ENCODE measurements at places on chromosomes 13 and 19.

DNA sequence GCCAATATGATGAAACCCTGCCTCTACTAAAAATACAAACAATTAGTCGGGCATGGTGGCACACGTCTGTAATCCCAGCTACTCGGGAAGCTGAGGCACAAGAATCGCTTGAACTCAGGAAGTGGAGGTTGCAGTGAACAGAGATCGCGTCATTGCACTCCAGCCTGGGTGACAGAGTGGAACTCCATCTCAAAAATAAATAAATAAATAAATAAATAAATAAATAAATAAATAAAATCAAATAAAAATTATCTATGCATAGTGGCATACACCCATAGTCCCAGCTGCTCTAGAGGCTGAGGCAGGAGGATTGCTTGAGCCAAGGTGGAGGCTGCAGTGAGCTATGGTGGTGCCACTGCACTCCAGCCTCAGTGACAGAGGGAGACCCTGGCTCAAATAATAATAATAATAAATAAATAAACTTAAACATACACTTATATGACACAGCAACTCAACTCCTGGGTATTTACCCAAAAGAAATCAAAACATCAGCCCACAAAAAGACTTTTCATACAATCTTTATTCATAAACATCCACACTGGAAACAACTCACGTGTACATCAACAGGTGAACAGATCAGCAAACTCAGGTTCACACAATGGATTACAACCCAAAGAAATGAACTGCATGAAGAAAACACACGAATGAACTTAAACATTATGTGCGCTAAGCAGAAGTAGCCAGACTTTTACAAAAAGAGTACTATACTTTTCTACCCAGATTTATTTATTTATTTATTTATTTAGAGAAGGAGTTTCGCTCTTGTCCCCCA, 6.9 kb downstream of the LGALS7 start:
- DNase-seq, result no peak

GRCh38 chr19:50759886-50760285, 10.4 kb upstream of the GPR32 start:
- peak; percentile 32 for DNase-seq

- no peak for DNase-seq
Measured at GRCh38 chr19:28420811-28421550, 792.0 kb downstream of the UQCRFS1 start.

DNA sequence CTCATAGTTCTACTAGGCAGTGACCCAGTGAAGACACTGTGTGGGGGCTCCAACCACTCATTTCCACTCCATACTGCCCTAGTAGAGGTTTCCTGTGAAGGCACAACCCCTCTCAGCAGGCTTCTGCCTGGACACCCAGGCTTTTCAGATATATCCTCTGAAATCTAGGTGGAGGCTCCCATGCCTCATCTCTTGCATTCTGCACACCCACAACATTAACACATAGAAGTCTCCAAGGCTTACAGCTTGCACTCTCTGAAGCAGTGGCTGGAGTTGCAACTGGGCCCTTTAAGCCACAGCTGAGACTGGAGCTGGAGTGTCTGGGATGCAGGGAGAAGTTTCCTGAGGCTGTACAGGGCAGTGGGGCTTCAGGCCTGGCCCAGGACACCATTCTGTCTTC, 347.7 kb upstream of the SPRY2 start:
- no peak for DNase-seq

- no peak for DNase-seq
Measured at GRCh38 chr19:38805180-38805579, 7.6 kb downstream of the LGALS4 start.

DNA sequence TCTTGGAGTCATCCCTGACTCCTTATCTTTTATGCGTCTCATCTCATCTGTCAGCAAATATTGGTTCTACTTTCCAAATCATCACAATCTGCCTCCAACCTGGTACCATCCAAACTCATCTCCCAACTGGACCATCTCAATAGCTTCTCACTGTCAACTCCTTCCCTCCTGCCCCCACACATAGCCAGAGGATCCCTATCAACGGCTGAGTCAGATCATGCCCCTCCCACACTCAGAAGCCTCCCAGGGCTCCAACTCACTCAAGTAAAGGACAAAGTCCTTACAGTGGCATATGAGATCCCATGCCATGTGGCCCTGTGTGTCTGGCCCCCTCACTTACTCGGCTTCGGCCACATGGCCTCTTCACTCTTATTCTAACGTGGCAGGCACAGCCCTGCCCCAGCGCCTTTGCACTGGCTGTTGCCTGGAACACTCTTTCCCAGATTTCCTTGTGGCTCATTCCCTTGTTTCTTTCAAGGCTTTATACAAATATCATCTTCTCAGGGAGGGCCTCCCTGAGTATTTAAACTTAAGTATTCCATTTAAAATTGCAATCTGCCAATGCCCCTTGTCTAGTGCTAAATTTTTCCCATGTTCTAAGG, 4.3 kb downstream of the SPRED3 start:
- DNase-seq, result peak; percentile 63

- DNase-seq, result no peak
Measured at GRCh38 chr13:38952827-38953226, 37.8 kb downstream of the STOML3 start.

GRCh38 chr19:8110931-8111330, 38.5 kb downstream of the FBN3 start:
- DNase-seq, result no peak
